ENCODE measurements at places on chromosomes 2 and 18.

DNA sequence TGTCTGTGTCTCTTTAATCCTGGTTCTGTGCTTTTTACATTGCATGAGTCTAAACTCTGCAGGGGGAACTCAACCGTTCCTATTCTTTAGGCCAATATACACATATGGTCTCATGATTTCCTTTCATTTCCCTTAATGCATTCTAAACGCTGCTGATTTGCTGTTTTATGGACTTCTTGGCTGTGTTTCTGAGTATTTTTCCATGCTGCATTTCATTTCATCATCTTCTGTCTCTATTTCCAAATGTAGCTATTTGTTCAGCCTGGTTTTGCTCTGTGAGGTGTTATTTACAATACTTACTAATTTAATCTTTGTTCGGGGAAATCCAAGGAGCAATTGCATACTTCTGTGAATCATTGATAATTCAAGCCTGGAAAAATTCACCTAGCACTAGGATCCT is 897.2 kb downstream of the TSN start:
- peak; percentile 2 for DNase-seq

GRCh38 chr2:42129947-42130346 is 39.2 kb upstream of the EML4 start:
- no peak for DNase-seq

DNA sequence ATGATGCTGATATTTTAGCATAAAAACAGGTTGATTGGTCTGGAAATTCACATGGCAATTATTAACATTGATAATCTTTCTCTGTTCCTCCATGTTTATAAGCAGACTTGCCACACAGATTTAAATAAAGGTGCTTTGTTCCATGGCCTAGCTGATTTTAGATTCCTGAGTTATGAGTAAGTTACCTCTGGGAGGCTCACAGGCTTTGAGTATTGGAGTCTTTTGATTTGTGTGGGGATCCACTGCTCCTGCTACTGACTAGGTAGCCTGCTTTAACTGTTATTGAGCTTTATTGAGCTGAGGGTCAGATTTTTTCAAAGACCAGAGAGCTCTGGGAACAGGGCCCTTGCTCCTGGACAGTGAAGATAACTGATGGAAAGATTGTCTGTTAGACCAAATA is 166.1 kb downstream of the ANKRD30B start:
- DNase-seq = no peak

GRCh38 chr18:63539904-63540510 is 2.2 kb upstream of the SERPINB12 start:
- peak; percentile 90 for DNase-seq

- no peak for DNase-seq
These were observed 90.2 kb upstream of the SPATS2L start for GRCh38 chr2:200216310-200216709.

GRCh38 chr2:204108330-204108751 is 171.8 kb downstream of the ICOS start:
- peak; percentile 35 for DNase-seq

DNA sequence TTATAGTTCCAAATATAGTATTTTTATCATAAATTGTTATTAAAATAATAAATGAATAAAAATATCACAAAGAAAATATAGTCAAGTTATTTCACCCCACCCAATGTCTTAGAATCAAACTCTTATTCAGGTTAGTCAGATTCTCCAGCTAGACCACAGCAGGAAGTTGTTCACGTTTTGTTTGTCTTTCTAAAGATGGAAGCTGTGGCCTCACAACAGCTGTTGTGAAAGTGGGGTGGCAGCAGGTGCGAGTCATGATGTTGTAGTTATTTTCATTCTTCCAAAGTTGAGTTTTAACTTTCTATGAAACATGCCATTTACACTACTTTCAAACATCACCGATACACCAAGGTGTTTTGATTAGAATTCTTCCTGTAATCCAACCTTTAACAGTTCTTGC is 272.9 kb downstream of the SLC8A1 start:
- no peak for DNase-seq

GRCh38 chr2:73260338-73260984 is 23.8 kb downstream of the FBXO41 start:
- DNase-seq = peak; percentile 13

- peak; percentile 55 for DNase-seq
These were observed 86.6 kb downstream of the ASB1 start for GRCh38 chr2:238513346-238513745.

DNA sequence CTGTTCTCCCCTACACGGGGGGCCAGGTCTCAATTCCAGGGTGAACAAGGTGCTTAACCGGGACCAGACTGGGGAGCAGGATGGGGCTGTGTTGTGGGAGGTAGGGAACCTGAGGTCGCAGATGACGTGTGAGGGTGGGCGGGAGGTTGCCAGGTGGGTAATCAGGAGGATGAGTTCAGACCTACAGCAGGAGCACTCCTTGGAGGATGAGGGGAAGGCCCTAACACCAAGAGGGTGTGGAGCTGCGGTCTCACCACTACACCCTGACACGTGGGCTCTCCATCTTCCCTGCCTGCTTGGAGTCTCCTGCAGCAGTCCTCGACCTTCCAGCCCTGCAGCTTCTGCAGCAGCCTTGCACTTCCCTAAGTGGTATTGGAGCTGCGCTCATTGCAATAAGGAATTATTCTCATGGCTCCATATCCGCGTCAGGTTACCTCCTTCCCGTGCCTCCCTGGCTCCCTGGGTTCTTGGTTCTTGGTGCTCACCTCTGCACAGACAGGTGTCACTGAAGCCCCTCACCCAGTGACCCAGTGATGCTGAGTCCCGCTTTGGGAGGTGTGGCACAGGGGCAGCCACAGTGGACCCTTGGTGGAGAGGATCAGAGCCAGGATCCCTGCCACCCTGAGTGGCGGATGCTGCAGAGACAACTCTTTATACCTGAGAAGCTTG is 15.5 kb downstream of the SH3BP4 start:
- no peak for DNase-seq

DNA sequence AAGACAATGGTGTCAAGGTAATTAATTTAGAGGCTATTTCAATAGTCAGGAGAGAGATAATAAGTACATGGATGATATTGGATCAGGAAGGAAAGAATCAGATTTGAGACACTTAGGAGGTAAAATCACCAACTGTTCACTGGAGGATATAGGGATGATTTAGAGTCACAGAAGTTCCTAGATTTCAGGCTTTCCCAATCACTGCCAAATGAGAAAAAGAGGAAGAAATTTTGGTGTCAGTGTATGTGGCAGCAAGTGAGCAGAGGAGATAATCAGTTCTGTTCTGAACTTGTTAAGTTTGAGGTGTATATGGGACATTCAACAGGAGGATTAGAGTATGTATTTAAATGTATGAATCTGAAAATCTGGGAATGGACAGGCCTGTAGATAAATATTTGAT is 640.4 kb downstream of the NR4A2 start:
- DNase-seq = no peak

DNA sequence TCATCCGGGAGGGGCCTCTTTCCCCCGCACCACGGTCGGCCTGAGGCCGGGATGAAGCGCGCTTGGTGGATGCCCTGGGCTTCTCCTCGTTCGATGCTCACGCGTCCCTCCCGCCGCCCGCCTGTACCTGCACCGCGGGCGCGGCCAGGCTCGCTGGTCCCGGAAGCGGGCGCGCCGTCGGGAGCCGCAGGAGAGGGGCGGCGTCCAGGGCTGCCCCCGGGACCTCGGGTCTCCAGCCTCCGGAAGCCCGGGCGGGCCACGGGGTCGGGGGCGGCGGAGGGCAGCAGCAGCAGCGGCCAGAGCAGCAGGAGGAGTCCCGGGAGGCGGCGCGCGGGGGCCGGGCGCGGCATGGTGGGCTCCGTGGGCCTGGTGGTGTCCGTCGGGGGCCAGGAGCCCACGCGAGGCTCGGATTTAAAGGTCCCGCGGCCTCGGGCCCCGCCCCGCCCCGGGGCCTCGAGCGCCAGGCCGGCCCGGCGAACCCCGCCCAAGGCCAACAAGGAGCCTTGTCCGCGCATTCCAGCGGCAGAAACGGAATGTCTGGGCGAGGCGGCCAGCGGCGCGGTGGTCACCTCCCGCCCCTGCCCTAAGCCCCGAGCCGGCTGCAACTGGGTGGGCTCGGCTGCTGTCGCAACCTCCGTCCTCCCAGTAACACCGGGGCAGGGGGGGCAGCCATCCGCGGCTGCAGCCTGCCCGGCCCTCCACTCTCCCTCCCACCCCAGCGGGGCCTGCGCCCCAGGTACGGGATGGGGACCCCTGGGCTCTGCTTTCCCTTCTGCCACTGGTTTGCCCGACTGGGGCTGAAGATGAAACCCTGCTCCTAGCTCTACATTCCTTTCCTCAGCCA is at the start of gene MATN3:
TSS of gene MATN3 (minus strand) at position 387 of the 844 bp plus-strand sequence. CDS start at position 350, 37 bp downstream.
- peak; percentile 27 for DNase-seq

DNA sequence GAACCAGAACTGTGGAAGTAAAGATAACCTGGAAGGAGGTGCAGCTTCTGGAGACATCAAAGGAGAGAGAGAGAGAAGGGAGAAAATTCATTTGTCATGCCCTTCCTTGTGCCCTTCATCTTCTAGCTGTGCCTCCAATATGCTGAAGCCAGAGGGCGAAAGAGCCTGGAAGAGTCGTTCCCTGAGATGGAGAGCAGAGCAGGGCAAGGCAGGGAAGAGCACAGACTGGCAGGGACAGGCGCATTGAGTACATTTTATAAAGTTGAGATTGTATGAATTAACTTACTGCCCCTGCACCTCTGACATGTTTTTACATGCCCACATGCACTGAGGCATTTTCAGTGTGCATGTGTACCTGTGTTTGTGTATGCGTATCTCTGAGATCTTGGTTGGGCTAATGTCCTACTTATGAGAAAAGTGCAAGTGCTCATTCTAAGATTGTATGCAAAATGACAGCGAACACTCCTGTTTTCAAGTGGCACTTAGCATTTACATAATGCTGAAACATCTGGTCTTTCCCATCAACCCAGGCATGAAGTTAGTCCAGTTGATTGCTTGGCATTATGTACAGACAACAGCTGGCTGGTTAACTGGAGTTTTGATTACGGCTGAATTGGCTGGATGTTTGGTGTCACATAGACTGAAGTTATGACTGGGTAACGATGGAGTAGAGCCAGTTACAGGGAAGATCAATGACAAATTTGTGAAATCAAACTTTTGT is 23.7 kb upstream of the MMADHC start:
- DNase-seq = no peak

DNA sequence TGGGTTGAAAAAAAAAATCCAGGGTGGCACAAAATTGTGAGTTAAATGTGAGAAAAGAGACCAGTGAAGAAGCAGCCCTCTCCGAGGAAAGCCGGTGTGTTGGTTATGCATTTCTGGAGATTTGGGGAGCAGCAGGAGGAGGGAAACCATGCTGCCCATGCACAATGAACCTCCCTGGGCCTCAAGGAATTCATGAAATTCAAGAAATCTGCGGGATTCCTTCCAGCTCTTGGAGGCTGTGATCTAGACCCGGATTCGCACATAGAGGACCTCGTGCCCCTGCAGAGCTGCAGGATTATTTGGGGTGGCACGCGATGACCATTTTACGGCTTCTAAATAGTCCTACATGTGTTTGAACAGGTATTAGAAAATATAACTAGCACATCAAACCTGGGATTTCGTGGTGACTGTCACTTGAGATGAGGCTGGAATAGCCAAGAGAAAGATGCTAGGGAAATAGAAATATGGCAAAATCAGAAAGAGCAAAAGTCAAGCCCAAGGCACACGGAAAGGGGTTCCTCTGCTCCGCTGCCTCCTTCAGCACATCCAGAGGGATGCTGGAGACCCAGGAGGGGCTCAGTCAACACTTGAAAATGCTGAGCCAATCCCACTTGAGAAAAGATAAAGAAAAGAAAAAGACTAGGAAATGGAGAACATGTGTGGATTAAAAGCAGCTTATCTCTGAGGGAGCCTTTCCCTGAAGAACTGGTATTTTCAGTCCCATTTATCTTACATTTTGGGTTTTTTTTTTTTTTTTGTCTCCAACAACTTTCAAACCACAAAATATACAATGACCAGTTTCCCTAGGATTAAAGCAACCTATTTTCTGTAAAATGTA is 22.0 kb downstream of the KCTD1 start:
- DNase-seq = no peak

- DNase-seq = no peak
These were observed 23.9 kb upstream of the RASGRP3 start for GRCh38 chr2:33452545-33452944.

DNA sequence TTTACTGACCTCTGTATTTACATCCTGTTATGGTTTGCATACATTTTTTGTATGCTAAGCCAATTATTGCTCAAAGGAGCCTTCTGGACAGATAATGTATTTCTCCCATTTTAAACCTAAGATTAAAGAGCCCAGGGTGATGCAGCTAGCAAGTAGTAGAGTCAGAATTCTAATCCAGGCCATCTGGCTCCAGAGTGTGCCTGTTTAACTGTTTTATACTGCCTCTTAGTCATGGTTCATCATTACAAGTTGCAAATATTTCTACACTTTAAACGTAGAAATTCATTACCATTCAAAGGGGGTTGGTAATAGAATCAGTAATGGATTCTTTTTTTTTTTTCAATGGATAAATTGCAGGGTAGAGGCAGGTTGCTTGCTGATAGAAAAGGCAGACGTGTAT is 52.4 kb downstream of the EPC2 start:
- DNase-seq = no peak

GRCh38 chr2:1301056-1301455 is 112.2 kb upstream of the TPO start:
- no peak for DNase-seq

DNA sequence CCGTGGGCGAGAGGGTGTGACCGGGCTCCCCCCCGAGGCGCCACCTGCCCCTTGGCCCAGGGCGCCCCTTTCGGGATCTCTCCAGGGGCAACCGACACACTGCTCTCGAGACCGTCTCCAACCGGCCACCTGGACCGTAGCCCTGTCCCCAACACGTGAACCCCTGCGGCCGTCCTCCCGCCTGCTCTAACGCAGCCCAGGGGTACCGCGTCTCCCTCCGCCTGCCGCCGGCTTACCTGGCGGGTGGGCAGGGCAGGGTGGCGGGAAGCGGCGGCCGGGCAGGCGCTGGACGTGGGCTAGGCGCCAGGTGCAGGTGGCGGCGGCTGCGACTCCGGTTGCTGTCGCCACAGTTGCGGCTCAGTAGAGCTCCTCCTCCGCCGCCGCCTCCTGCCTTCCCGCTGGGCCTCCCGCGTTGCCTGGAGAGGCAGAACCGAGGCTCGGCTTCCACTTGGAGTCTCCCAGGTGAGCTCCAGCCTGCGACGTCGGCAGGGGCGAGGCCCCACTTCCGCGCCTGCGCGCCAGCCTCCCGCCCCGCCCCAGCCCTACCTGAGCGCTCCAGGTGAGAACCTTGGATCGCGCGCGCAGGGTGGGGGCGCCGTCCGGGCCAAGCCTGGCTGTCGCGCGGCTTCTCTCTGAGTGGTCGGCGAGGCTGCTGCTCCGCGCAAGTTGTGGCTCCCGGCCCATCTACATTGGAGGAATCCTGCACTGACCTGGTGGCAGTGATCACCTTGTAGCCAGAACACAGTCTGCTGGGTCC is at the start of gene GALNT3:
TSS of gene GALNT3 (minus strand) at position 469 of the 757 bp plus-strand sequence. CDS start 23,547 bp downstream, outside the sequence.
- DNase-seq = no peak

DNA sequence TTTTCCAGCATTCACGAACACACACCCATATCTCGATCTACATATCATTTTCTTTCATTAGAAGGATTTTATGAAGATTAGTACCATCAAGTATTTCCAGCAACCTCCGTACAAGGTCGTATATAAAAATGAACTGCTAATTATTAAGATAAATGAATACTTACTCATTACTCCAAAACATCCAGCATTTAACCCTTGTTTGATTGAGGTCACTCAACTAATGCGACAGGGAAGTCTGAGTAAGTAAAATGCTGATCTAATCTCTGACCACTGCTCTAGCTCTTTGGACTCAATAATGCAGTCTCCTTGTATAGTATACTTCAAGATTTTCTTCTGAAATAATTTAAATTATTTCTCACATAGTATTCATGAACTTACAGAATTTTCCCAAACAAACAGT is 2.0 kb downstream of the ABHD3 start:
- no peak for DNase-seq

- DNase-seq = peak; percentile 43
These were observed 15.8 kb downstream of the CCNYL1 start for GRCh38 chr2:207727261-207727660.

Measured in fibroblast of skin of right biceps (primary cell).